NCI-H69 (cell line): ENCODE measurements at places on chromosomes 5 and 9.

- DNase-seq, result no peak
These were observed 36.8 kb upstream of the UNC5A start for GRCh38 chr5:176773408-176774035.

DNA sequence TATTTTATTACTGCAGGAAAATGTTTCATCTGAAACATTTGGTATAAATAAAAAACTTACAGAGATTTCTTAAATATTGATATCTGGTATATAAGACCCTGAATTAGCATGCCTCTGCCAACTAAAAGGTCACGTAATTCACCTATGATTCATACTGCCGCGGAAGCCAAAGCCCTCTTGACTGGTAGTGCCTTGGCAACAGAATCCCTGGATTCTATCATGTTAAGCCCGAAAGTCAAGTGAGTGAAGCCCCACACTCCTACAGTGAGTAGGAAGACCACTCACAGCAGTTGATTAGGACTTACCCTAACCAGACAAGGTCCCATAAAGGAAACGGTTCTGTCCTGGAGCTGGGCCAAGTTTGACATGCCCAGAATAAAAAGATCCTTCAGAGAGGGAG, 175.6 kb upstream of the NREP start:
- peak; percentile 16 for DNase-seq

- DNase-seq, result peak; percentile 58
These were observed 572 bp downstream of the CDK5RAP2 start for GRCh38 chr9:120579139-120580050.

- no peak for DNase-seq
These were observed 138.5 kb downstream of the DCP2 start for GRCh38 chr5:113115061-113115460.

- DNase-seq, result no peak
These were observed 22.6 kb downstream of the PRRC2B start for GRCh38 chr9:131416509-131416908.

GRCh38 chr9:93061260-93061751, 2.8 kb downstream of the SUSD3 start:
- no peak for DNase-seq

DNA sequence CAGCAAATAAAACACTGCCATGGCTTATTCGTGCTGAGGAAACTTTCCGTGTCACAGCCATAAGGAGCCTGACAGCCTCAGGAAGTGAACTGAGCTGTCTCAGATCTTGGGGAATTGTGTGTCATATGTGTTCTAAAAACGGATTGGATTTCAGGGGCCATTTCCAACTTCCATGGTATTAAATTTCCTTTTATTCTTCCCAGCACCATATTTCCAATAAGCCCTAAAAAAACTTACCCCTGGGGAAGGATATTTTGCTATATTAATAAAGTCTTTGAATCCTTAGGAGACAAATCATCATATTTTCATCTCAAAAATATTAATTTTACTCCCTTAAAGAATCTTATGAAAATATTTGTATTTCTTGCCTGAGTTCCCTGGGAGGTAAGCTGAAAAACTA, 93.9 kb downstream of the LHFPL2 start:
- DNase-seq, result no peak

DNA sequence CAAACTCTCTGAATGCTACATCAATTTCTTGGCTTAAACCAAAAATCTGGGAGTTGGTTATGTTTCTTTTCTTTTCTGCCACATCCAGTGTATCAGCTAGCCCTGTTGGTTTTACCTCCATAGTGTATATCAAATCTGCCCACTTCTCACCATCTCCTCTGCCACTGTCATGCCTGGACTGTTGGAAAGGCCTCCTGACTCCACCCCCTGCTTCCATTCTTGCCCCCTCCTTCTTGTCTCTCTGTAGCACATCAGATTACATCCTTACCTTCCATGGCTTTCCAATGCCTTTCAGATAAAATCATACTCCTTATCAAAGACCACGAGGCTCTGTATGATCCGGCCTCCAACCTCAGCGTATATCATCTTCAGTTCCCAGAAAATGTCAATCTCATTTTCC, 35.4 kb downstream of the STXBP1 start:
- DNase-seq, result no peak

GRCh38 chr9:120694559-120694958, 19.7 kb downstream of the MEGF9 start:
- no peak for DNase-seq

DNA sequence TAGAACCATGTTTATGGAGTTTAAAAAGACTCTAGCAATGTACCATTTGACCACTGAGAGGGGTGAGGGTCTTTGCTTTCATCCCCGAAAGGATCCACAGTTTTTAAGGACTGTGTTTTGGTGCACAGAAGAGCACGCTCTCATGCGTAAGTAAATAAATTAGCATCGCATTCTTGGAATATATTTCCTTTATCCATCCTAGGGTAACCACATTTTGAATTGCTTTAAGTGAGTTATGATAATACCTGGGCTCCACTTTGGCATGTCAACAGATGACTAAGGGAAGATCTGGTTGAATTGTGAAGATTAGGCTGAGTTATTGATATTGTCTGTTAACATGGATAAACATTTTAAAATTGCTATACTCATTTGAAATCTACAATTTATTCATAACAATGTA, 89.4 kb upstream of the EDIL3 start:
- no peak for DNase-seq

DNA sequence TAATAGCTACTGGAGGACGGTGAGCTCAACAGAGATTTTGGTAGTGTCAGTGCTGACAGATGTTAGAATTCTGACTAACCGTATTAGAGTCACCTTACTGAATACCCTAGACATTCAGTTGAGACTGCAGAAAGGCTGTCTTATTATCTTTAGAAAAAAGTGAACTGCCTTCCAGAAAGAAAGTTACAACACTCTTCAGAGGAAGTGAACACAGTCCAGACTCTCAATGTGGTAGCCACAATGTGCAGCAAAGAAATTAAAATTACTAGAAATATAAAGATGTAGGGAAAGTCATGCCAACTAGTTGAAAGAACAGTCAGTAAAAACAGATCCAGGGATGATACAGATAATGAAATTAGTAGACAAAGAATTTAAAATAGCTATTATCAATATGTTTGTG, 47.1 kb upstream of the COL15A1 start:
- DNase-seq, result no peak
